ENCODE measurements at places on chromosomes 2 and 18. TPM values are rescaled to one million over a fixed set of nuclear protein-coding genes. Genes with fewer than 3 reads are reported as not detected.

DNA sequence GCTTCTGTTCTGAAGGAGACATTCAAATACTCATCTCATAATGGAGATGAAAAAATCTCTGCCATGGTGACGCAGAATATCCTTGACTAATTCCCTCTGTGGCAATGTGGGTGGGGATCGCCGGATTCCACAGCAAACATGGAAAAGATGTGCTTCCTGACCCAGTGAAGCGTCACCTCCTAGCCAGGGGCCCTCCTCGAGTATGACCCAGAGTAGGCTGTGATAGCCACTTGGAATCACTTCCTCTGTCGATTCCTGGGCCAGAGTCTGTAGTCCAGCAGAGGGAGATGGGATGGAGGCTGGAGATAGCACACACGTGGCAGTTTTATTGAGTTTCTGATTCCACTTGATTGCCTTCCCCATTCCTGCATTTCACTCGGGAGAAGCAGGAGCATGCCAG, 36.8 kb downstream of the DRC1 start:
- DNase-seq = no peak

The STAMBP gene
- total RNA-seq = 51.9 TPM

The FMNL2 gene
- total RNA-seq = 46.5 TPM

- no peak for DNase-seq
These were observed at the start of gene OTOS for GRCh38 chr2:240140511-240140910. Gene OTOS (minus strand): TSS chr2:240140658. CDS start chr2:240140326, 332 bp downstream.

- no peak for DNase-seq
These were observed 37.2 kb downstream of the POU3F3 start for GRCh38 chr2:104891145-104891544.

DNA sequence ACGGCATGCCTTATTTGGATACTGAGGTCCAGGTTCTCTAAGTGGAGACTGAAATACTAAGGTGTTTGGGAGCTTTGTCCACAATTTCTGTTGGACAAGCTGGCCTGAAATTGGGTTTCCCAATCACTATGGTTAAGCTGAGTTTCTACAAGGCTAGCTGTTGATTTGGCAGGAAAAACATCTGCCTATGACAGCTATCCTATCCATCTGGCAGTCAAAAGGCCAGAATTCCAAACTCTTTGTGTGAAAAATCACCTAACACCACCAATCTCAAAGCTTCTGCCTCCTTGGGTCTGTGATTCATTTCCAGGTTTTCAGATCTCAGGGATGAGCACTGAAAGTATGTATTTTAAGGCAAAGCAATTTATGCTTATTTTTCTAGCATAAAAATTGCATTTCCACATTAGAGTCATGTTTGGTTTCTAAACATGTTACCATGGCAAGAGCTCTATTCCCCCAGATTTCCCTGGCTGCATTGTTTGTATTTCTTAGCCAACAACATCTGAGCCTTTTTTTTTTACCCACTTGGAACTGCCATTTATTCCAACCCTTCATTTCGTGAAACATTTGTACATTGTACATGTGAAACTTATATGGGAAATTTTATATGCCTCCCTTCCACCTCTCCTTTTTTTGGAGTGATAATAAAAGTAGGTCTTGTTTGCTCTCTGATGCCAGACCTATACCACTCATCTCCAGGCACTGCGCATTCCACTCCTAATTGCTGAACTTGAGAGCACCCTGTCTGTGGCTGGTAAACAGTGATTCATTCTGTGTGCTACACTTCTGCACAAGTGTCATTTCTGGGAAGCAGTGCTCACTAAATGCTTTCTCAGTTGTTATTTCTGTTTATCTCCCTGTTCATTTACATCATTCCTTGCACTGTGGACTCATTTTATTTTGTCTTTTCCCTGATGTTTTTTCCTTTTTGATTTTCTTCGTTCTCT, 15.9 kb upstream of the CCDC85A start:
- DNase-seq = no peak

DNA sequence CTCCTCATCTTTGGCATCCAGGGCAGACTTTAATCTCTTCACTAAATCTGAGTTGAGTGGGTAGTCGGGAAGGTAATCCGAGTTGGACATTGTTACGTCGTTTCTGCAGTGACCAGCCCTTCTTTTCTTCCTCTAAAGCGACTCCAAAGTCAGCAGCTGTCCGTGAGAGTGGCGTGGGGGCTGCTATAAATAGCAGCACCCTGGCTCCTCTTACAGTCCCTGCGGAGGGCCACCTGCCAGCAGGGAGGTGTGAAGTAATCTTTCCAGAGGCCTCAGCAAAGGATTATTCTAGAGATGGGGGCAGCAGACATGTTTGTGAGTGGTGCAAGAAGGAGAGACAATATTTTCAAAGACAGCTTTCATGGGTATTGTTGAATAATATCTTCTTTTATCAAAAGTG, at the start of gene ASB18:
Gene ASB18, minus strand, starts transcription at position 151 of the 400 bp plus-strand sequence. Its CDS starts 61 bp downstream, at position 90.
- DNase-seq = no peak

- no peak for DNase-seq
These were observed 9.8 kb upstream of the ARID5A start for GRCh38 chr2:96526615-96527285.

GRCh38 chr2:3288470-3289170, 89.0 kb downstream of the EIPR1 start:
- DNase-seq = no peak

DNA sequence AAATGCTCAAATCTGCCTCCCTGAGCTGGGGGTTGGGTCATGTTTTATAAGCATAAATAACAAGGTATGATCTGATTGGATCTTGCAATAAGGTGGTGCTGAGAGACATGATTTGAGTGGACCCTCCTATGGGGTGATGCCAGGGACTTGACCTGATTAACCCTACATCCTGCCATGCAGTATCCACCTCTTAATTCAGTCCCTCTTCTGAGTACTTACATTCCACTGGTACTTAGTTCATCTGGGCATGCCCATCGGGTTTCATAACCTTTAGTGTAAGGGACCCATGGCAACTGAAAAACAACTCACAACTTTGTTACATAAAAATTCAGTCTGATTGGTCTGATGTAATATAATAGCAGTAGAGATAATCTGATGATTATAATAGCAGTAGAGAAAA, 397.9 kb upstream of the HNMT start:
- DNase-seq = no peak

- DNase-seq = no peak
These were observed 14.2 kb downstream of the CAPG start for GRCh38 chr2:85395912-85396475.

GRCh38 chr2:96642564-96643360, at the start of gene FER1L5:
Gene FER1L5 (plus strand): TSS chr2:96642764. CDS start chr2:96642837, 73 bp downstream.
- no peak for DNase-seq

GRCh38 chr2:97801028-97801427, 87.7 kb downstream of the ZAP70 start:
- no peak for DNase-seq

The C1GALT1C1L gene
- total RNA-seq = 1.3 TPM

DNA sequence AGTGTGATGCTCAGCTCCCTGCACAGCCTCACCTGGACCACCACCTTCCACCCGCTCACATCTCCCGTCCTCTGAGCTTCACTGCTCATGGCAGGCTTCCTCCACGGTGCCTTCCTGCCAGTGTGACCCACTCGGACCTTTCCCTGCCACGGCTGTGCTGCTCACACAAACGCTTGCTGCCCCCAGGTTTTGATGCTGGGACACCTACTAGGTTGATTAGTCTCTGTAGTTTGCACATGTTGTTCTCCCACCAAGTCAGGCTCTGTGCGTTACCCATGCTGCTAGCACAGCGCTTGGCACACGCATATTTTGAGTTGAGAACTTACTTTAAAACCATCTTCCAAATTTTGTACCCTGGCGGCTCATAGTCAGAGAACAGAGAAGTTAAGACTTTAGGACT, 2.1 kb downstream of the MC2R start:
- DNase-seq = no peak

All from Calu3 (cell line).